ENCODE measurements at places on chromosomes 4 and X.

- no peak for DNase-seq
Observed at GRCh38 chr4:15901998-15902397, 36.5 kb downstream of the FGFBP1 start.

DNA sequence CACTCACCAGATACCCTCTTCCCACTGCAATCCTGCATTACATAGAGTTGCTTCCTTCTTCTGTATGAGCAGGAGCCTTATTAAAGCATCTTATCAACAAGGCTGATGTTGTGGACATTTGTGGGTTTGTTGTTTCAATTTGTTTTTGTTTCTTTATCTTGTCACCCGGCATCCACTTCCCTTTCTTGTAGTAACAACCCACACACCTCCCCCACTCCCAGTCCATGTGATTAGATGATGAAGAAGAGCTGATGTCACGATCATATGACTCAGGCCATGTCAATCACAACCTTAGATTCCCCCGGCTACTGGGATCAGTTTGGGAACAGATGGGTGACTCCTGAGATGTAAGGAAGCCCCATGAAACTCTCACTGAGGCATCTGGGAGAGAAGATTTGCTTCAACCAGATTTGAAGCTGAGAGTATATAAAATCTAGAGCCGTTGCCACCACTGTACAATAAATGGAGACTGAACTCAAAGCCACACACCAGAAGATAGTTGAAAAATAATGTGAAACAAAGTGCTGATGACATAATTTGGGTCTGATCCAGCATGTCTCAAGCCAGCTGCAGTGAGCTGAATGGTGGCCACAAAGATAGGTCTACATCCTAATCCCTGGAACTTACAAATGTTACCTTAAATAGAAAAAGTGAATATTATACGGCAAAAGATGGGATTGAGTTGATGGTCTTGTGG lies 34.1 kb upstream of the SRD5A3 start:
- no peak for DNase-seq

- peak; percentile 12 for DNase-seq
Observed at GRCh38 chrX:22220941-22221340, 51.8 kb upstream of the CBLL2 start.

- DNase-seq = no peak
Observed at GRCh38 chrX:69564665-69565064, 51.2 kb upstream of the EDA start.

- DNase-seq = no peak
Observed at GRCh38 chr4:151153585-151153984, 54.2 kb downstream of the RPS3A start.

GRCh38 chr4:158949099-158949498 lies 153.8 kb upstream of the RAPGEF2 start:
- no peak for DNase-seq

- DNase-seq = no peak
Observed at GRCh38 chrX:71458866-71459265, 74.0 kb upstream of the OGT start.

DNA sequence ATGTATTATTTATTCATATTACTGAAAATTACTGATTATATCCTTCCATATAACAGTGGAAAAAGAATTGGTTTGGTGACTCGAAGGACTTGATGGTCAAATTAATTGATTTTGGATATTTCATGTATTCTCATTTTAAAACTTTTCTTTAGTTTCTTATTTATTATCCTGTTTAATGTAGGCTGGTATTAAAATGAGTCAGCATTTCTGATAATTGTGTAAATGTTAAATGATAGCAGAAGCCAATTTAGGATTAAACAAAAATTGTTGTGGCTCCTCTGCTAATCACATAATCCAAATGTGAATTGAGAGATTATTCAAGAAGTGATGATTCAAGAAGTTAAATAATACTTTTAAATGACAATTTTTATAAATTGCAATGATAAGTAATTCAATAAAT lies 38.7 kb downstream of the PDLIM5 start:
- no peak for DNase-seq

DNA sequence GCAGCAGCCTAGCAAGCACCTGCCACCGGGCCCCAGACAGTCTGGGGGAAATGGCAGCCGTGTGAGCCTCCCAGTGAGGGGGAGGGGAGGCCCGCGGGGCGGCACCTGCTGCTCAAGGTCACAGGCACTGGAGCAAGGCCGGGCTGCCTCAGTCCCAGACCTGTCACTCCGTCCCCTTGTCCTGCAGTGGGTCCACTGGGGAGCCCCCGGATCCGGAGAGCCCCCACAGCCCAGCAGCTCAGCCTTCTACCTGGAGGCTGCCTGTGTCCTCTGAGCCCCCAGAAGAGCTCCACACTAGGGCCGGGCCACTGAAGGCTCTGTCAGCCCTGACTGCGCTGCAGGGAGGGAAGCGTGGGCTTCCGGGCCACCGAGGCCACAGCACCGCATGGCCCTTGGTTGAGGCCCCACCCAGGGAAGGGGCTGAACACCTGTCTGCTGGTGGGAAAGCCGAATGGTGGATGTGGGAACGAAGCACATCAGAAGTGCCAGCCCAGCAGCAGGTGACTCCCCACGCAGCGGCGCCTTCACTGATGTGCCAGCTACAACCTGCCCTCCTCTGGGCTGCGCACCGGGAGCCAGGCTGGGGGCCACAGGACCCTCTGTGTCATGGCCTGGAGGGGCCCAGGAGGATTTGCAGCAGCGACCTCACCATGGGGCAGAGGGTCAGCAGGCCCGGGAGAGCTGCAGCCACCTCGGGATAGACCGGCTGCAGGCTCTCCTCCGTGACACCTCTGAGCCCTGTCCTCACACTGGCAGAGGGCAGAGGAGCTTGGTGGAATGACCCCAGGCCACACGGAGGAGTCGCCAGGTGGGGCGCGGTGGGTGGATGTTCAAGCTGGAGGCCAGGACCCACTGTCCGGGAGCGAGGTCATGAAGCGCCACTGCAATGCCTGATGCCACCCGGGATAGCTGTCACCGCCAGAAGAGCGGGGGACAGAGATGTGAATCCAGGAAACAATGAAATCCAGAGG lies 35.0 kb upstream of the MXD4 start:
- no peak for DNase-seq

DNA sequence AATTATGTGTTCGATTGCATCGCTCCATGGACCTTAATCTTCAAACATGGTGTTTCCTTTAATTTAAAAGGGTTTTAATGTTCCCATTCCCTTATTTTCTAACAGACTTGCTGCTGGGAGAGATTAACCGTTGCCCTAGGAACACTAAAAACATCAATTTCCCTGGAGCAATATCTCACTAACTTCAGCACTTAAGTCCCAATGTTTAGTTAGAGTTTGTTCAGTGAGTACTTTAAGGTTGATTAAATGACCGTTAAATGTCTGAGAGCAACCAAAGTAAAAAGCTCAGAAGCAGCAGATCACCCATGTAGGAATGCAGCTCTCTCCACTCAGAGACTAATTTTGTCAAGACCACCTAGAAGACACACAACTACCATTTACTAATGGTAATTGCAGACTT lies 111.2 kb upstream of the PDE5A start:
- no peak for DNase-seq

- no peak for DNase-seq
Observed at GRCh38 chr4:107665001-107665400, 55.0 kb downstream of the PAPSS1 start.

DNA sequence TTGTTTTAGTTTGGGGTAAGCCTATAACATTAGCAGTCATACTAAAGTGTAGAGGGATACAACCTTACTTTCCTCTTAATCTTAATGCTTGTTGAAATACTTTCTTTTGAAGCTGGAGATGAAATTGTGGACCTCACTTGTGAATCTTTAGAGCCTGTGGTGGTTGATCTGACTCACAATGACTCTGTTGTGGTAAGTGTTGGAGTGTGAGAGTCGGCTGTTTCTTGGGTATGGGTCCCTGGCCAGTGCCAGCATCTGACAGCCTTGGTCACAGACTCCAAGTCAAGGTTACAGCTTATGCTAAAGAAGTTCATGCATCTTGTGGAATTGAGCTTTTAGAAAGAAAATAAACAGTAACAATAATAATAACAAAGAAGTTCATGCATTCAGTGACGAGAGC lies 31.6 kb downstream of the RNF4 start:
- DNase-seq = no peak

GRCh38 chr4:121728798-121729226 lies 32.0 kb upstream of the ANXA5 start:
- DNase-seq = no peak

- DNase-seq = no peak
Observed at GRCh38 chr4:99390055-99390454, 37.5 kb upstream of the ADH1C start.

GRCh38 chr4:152424396-152424795 lies 111.5 kb downstream of the FBXW7 start:
- DNase-seq = no peak

GRCh38 chrX:101078716-101079598 lies at the start of gene TMEM35A:
TSS of gene TMEM35A (plus strand) at chrX:101078879. CDS start at chrX:101079003, 124 bp downstream.
- DNase-seq = peak; percentile 6

DNA sequence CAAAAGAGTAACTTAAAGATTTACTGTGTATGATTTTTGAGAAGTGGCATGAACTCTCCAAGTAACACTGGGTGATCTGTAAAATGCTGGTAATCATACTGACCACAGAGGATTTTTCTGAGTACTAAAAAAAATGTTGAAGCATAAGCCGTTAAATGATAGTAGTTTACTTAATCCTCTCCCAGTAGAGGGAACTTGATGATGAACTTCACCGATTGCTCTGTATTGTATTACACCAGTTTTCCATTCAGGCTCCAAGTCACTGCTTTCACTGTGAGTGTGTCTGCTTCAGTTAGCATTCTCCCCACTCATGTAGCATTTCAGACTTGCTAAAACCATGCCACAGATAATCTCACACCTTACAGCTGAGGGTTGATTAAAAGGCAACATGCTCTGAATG lies 294.1 kb downstream of the GBA3 start:
- no peak for DNase-seq

DNA sequence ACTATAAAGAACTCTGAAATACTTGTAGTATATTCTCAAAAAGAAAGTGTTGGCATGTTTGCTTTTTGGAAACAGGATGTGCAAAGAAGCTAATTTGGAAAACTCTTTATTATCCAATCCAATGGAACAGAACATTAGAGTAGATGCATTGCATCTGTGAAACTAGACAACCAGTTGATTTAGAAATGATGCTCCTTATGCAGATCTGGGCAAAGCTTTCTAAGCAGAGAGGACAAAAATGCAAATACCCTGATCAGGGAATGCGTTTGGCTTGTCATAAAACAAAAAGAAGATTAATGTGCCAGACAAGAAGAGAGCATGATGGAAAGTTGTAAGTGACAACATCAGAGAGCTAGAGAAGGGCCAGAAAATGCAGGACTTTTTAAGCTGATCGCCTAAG lies 142.3 kb downstream of the RCHY1 start:
- DNase-seq = no peak

DNA sequence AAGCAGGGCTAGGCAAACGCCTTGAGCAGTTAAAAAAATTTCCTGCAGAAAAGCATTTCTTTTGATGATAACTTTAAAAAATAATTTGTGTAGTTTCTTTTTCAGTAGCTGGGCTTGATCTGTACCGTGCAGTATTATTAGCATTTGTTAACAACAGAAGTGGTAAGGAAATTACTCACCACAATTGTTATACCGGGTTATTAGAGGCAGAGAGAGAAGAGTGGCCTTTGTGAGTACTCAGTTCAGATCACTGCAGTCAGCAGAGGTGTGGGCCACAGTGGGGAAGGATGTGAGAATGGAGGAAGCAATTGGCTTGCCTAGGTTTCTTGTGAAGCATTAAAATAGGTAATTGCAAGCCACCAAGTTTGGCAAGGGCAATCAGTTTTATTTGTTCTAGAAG lies 14.3 kb upstream of the IL21 start:
- DNase-seq = no peak

DNA sequence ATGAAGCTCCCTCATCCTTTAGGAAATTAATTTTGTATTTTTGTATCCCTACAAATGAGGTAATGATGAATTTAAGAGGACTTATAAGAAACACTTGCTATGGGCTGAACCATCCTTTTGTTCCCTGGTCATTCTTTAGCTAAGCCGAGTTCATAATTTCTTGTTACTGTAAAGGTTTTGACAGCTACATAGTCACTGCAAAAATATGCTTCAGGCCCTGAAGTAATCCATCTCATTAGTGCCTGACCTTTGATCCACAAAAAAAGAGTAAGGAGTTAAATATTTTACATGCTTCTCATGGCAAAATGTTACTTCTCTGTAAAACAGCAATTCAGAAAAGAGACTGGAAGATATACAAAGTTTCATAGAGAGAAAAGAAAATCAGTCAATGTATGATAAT lies 290.6 kb upstream of the SLIT2 start:
- peak; percentile 96 for DNase-seq

DNA sequence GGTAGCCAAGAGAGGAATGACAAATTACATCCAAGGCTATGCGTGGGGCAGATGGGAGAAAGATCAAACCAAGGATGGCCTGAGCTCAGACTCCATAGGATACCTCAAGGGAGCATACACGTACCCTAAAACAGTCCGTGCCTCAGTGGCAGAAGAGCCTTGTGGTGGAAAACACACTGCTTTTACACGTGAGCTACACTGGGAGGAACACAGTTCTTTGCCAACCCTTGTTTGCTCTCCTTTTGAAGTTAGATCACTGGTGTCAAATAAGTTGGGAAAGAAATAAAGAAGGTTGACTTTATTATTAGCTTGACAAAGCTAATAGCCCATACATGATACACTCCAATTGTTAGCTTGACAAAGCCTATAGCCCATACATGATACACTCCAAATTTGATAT lies 141.9 kb downstream of the MGST2 start:
- no peak for DNase-seq

GRCh38 chrX:39491548-39492297 lies 606.0 kb downstream of the BCOR start:
- DNase-seq = no peak

GRCh38 chrX:2643880-2644279 lies 47.2 kb upstream of the CD99 start:
- DNase-seq = no peak

GRCh38 chr4:184473499-184474262 lies 669 bp downstream of the IRF2 start:
- DNase-seq = no peak

DNA sequence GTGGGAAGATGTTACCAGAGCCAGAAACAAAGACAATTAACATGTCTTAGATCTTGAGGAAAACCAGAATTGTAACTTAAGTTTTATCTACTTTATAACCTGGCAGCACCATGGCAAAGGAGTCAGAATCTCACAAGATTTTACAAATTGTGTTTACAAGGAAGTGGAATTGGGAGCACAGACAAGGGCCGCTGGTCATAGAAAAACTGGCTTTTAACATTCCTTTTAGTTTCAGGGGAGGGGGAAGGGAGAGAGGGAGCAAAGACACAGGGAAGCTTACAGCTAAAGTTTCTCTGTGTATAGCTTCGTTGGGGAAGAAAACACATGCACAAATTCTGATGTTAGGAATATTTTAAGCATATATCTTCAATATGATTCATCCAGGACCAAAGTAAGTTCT lies 10.3 kb upstream of the UGT2B11 start:
- DNase-seq = no peak

DNA sequence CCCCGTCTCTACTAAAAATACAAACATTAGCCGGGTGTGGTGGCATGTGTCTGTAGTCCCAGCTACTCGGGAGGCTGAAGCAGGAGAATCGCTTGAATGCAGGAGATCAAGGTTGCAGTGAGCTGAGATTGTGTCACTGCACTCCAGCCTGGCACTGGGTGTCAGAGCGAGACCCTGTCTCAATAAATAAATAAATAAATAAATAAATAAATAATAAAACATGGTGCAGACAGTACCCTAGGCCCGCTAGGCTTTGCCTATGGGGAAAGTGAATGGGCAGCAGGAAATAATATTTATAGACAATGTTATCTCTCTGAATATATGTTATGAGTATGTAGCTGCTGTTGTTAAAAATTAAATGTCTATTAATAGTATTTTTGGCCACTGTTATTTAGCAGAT lies 130.4 kb downstream of the LARP7 start:
- DNase-seq = no peak

GRCh38 chrX:32673193-32673592 lies 538.2 kb downstream of the DMD start:
- no peak for DNase-seq

- DNase-seq = no peak
Observed at GRCh38 chrX:48834383-48834709, 1.1 kb downstream of the PCSK1N start.

Data from retinal pigment epithelial cell (primary cell).